Activated CD4-positive, alpha-beta T cell treated with anti-CD3 and anti-CD28 coated beads for 36 hours (primary cell): ENCODE measurements at places on chromosomes 16 and 17.

DNA sequence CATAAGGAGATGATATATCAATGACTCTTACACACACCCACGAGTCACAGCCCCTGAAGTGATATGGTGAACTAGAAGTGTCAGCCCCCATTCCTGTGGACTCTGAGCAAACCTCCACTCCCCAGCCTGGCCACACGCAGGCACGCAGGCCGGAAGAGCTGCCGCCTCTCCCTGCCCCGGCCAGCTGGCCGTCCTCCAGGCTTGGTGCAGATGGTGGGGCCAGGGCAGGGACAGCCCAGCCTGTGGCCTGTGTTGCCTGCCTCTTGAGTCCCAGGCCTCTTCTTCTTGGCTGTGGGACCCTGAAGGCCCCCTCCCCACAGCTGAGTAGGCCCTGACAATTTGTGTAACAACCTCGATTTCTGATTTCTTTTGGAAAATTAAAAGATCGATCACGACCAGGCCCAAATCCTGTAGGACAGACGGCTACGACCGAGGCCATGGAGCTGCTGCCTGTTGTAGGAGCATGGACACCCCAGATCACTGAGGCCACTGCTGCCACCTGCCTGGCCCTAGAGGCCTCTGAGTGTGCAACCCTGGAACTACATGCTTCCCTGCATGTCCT, 10.0 kb upstream of the MPRIP start:
- no peak for DNase-seq

GRCh38 chr16:86926181-86927094, 348.1 kb downstream of the FOXL1 start:
- DNase-seq: no peak

DNA sequence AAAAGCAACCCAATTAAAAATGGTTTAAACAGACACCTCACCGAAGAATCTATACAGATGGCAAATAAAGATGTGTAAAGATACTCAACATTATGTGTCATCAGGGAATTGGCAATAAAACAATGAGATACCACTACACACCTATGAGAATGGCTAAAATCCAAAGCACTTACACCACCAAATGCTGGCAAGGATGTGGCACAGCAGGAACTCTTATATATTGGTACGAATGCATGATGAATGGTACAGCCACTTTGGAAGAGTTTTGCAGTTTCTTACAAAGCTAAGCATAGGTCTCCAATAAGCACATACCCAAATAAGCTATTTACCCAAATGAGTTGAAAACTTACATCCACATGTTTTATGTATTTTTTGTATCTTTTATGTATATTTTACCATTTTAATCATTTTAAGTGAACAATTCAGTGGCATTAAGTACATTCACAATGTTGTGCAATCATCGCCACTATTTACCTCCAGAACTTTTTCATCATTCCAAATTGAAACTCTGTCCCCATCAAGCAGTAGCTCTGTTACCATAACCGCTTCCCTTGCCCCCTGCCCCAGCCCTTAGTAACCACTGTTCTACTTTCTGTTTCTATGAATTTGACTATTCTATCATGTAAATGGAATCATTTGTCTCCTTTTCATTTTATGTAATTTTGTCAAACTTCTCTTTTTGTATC, 6.7 kb upstream of the ALDH3A2 start:
- DNase-seq: no peak

- no peak for DNase-seq
These were observed 25.0 kb downstream of the TAC4 start for GRCh38 chr17:49822829-49823228.

- no peak for DNase-seq
These were observed 2.9 kb downstream of the CPPED1 start for GRCh38 chr16:12800817-12801216.

- DNase-seq: no peak
These were observed 298.8 kb upstream of the MAF start for GRCh38 chr16:79899316-79899715.

GRCh38 chr16:20760346-20760745, 3.5 kb upstream of the ACSM3 start:
- DNase-seq: no peak

DNA sequence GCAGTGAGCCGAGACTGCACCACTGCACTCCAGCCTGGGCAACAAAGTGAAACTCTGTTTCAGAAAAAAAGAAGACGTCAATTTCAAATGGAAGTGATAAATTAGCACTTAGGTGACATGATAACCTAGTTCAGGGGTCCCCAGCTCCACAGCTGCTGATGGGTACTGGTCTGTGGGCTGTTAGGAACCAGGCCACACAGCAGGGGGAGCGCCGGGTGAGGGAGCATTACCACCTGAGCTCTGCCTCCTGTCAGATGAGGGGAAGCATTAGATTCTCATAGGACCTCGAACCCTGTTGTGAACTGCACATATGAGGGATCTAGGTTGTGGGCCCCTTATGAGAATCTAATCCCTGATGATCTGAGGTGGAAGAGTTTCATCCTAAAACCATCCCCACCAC, 253.0 kb downstream of the FOXL1 start:
- DNase-seq: no peak

DNA sequence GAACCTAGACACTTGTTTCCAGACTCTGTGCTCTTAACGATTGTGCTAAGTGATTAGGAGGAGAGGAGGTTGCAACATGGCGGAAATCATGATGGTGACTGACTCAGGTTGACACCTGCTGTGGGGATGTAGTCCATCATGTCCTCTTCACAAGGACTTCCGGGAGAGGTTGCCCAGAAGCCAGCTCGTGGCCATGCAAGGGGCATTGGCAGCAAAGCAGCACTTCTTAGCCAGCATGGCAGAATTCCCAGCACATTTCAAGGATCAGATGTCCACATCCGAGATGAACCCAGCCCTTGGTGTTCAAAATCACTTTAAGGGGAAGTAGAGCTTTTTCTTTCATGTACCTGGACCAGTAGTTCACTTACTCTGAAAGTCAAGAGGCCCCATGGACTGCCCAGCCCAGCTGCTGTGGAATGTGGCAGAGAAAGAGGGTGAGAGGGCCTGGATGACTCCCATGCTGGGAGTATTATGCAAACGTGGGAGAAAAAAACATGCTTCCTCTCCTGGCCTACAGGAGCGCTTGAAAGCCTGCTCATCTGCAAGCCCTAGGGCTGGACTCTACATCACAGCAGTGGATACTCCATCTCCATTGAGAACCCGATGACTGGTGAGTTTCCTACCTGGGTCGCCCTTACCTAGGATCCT, 65.5 kb downstream of the IRX6 start:
- no peak for DNase-seq
